ENCODE measurements at places on chromosomes 7 and 10.

GRCh38 chr10:132326925-132327324 lies 5.1 kb upstream of the LRRC27 start:
- H3K27ac ChIP-seq: no peak overlapping the region
- H3K36me3 ChIP-seq: no peaks in the 10 kb centered on the region
- H3K4me3 ChIP-seq: no peak overlapping the region

- no peak for DNase-seq
- H3K27me3 ChIP-seq: no peaks in the 10 kb centered on the region
- H3K4me3 ChIP-seq: no peak overlapping the region
- H3K27ac ChIP-seq: peak overlapping the region; percentile 41
Observed at GRCh38 chr7:44636041-44636584, 29.7 kb downstream of the OGDH start.

DNA sequence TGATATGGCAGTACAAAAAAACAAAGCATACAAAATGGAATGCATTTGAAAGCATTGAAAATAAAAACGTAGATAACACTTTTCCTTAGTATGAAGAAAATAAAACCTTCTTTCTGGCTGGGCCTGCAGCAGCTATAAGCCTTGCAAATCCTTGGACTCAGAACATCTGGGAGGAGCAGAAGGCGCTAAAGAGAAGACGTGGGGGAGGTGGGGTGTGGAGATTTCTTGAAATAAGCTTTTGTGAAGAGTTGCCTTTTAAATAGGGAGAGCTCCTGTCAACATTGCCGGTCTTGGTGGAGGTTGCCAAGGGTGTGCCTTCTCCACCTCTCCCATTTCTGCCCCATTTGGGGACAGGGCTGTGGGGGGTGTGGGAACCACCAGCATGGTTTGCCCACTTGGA lies 128.7 kb downstream of the TMEM178B start:
- no peak overlapping the region for H3K27ac ChIP-seq
- no peaks in the 10 kb centered on the region for H3K36me3 ChIP-seq
- DNase-seq: no peak
- no peaks in the 10 kb centered on the region for H3K4me1 ChIP-seq

- DNase-seq: no peak
- H3K4me3 ChIP-seq: no peak overlapping the region
- no peaks in the 10 kb centered on the region for H3K36me3 ChIP-seq
- H3K27me3 ChIP-seq: no peaks in the 10 kb centered on the region
- no peak overlapping the region for H3K27ac ChIP-seq
Observed at GRCh38 chr7:115812794-115813193, 217.8 kb downstream of the TFEC start.

- H3K27me3 ChIP-seq: no peaks in the 10 kb centered on the region
- H3K36me3 ChIP-seq: no peaks in the 10 kb centered on the region
- DNase-seq: peak; percentile 91
- peaks cover 10% of the 10 kb centered on the region for H3K4me1 ChIP-seq
Observed at GRCh38 chr10:100006243-100006886, 3.4 kb downstream of the DNMBP start.

DNA sequence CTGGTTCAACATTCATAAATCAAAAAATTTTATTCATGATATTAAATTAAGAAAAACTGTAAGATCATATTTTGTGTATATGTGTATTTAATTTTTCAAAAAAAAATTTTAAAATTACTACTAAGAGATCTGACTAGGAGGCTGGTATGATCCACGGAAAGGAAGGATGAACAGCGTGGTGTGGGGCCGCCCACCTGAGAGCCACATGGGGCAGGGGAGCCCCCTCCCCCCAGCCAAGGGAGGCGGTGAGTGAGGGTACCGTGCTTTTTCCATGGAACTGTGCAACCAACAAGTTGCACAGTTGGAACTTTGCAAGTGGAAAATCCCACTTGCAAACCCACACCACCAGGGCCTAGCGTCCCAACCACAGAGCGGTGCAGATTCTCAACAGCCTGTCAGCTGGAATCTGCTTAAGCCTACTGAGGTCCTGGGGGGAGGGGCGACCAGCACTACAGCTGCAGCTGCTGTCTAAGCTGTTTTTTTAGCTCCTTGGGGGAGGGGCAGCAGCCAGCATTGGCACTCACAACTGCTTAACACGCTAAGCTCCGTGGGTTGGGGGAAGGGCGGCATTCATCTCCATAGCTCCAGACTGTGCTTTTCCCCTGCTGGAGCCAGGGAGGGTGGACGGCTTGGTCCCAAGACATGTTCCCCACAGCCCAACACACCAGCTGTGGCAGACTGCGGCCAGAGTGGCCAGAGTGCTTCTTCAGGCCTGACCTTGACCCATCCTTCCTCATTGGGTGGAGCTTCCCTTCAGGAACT lies 94.2 kb upstream of the IGFBP3 start:
- H3K36me3 ChIP-seq: no peaks in the 10 kb centered on the region
- peaks cover 30% of the 10 kb centered on the region for H3K4me1 ChIP-seq
- peak; percentile 72 for DNase-seq
- no peak overlapping the region for H3K4me3 ChIP-seq
- no peaks in the 10 kb centered on the region for H3K27me3 ChIP-seq
- peak overlapping the region; percentile 38 for H3K27ac ChIP-seq

- H3K4me1 ChIP-seq: no peaks in the 10 kb centered on the region
- no peak overlapping the region for H3K27ac ChIP-seq
- no peaks in the 10 kb centered on the region for H3K36me3 ChIP-seq
- DNase-seq: no peak
Observed at GRCh38 chr7:88230646-88231045, 10.8 kb upstream of the SRI start.

GRCh38 chr7:138478499-138478908 lies 18.4 kb downstream of the TRIM24 start:
- peak overlapping the region; percentile 45 for H3K27ac ChIP-seq
- no peak overlapping the region for H3K4me3 ChIP-seq
- H3K36me3 ChIP-seq: no peaks in the 10 kb centered on the region
- DNase-seq: no peak

- no peaks in the 10 kb centered on the region for H3K27me3 ChIP-seq
- DNase-seq: peak; percentile 52
- H3K27ac ChIP-seq: no peak overlapping the region
- H3K4me1 ChIP-seq: no peaks in the 10 kb centered on the region
- H3K4me3 ChIP-seq: no peak overlapping the region
- no peaks in the 10 kb centered on the region for H3K36me3 ChIP-seq
Observed at GRCh38 chr10:114879541-114880158, 58.1 kb downstream of the FHIP2A start.

DNA sequence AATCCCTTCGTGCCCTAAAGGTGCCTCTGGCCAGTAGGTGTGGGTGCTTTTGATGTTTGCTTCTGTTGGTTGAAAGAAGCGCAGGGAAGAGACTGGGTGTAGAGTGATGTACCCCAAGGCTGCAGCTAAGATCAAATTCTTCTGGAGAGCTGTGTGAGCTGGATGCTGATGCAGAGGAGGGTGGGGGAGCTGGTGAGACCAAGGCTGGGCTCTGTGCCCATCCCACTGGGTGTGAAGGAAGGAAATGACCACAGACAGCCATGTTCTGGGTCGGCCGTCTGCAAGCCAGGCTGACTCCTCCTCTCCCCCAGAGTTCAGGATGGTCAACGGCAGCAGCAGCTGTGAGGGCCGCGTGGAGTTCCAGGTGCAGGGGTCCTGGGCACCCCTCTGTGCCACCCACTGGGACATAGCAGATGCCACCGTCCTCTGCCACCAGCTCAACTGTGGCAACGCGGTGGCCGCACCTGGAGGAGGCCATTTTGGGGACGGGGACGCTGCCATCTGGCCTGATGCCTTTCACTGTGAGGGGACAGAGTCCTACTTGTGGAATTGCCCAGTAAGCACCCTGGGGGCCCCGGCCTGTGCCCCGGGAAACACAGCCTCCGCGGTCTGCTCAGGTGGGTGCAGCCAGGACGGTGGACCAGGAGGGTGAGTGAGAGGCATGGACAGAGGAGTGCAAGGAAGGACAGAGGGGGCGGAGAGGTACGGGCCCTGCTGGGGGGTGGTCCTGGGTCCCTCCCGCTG lies 5.1 kb downstream of the SCART1 start:
- H3K36me3 ChIP-seq: no peaks in the 10 kb centered on the region
- no peak overlapping the region for H3K4me3 ChIP-seq
- no peaks in the 10 kb centered on the region for H3K27me3 ChIP-seq
- no peak overlapping the region for H3K27ac ChIP-seq

DNA sequence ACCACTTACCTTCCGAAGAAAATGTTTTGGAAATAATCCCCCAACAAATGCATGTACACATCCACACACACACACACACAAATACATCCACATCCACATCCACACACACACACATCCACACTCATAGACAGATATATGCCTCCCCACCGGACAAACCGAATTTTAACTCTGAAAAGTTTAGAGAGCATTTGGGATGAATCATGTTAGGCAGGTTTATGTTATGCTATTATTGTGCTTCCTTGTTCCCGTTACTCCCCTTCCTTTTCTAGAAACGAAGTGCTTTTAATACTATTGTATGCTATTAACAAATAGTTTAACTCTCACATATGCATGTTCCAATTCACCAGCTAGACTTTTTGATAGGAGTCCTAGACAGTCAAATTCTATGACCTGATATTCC lies 91.5 kb downstream of the FAS start:
- no peak overlapping the region for H3K27ac ChIP-seq
- H3K27me3 ChIP-seq: no peaks in the 10 kb centered on the region

DNA sequence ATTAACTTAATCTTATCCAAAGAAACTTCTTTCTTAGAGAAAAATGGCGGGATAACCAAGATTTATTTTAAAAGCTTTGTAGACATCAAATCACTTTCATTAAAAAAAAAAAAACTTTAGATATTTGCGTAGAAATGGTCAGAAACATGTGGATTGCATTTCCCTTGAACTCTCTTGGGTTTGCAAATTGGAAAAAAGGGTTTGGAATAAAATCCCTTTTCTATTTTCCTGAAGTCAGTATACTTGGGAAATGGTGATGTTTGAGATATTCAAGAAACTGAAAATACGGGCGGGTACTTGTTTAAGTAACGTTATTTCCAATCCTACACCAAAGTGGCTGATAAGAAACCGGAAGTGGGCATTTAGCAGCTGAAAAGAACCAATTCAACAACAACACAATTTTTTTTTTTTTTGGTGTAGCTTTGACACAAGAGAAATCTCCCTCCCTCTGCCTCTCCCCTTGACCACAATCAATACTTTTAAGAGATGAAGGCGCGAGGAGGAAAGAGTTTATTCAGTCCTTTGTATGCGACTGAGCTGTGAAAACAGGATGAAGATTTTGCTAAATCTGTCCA lies 13.7 kb upstream of the GFRA1 start:
- no peak for DNase-seq
- H3K36me3 ChIP-seq: no peaks in the 10 kb centered on the region
- peaks cover 6% of the 10 kb centered on the region for H3K27me3 ChIP-seq
- H3K4me3 ChIP-seq: no peak overlapping the region
- H3K27ac ChIP-seq: no peak overlapping the region
- no peaks in the 10 kb centered on the region for H3K4me1 ChIP-seq

DNA sequence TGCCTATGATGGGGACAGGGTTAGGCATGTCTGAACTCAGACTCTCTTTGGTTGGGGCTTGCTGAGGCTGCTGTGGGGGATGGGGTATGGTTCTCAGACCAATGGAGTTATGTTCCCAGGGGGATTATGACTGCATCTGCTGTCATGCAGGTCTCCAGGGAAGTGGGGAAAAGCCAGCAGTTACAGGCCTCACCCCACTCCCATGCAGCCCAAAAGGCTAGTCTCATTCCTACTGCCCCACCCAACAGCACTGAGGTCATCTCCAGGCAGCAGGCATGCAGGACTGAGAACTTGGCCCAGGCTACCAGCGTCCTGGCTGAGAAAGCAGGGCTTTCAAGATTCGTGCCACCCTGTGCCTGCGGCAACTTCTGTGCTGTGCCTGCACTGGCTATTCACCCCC lies 373.3 kb downstream of the HTR7 start:
- no peaks in the 10 kb centered on the region for H3K36me3 ChIP-seq
- no peak overlapping the region for H3K4me3 ChIP-seq
- no peaks in the 10 kb centered on the region for H3K4me1 ChIP-seq
- no peak overlapping the region for H3K27ac ChIP-seq
- DNase-seq: no peak

GRCh38 chr7:131076032-131076431 lies 251.6 kb upstream of the MKLN1 start:
- no peaks in the 10 kb centered on the region for H3K27me3 ChIP-seq
- H3K4me3 ChIP-seq: no peak overlapping the region
- DNase-seq: no peak
- H3K27ac ChIP-seq: no peak overlapping the region
- peaks cover 6% of the 10 kb centered on the region for H3K4me1 ChIP-seq
- no peaks in the 10 kb centered on the region for H3K36me3 ChIP-seq

- DNase-seq: no peak
- H3K27ac ChIP-seq: no peak overlapping the region
- H3K27me3 ChIP-seq: no peaks in the 10 kb centered on the region
- no peaks in the 10 kb centered on the region for H3K4me1 ChIP-seq
- H3K4me3 ChIP-seq: no peak overlapping the region
Observed at GRCh38 chr10:17113346-17113745, 16.3 kb downstream of the CUBN start.

GRCh38 chr10:74824900-74825370 lies 1.5 kb upstream of the KAT6B start:
- H3K4me3 ChIP-seq: peak overlapping the region; percentile 73
- DNase-seq: peak; percentile 26
- no peaks in the 10 kb centered on the region for H3K27me3 ChIP-seq
- peaks cover 31% of the 10 kb centered on the region for H3K4me1 ChIP-seq
- H3K27ac ChIP-seq: peak overlapping the region; percentile 61

- H3K4me3 ChIP-seq: no peak overlapping the region
- DNase-seq: no peak
- no peaks in the 10 kb centered on the region for H3K4me1 ChIP-seq
- H3K27me3 ChIP-seq: no peaks in the 10 kb centered on the region
- no peaks in the 10 kb centered on the region for H3K36me3 ChIP-seq
Observed at GRCh38 chr10:65788271-65788670, 1137.6 kb upstream of the LRRTM3 start.

DNA sequence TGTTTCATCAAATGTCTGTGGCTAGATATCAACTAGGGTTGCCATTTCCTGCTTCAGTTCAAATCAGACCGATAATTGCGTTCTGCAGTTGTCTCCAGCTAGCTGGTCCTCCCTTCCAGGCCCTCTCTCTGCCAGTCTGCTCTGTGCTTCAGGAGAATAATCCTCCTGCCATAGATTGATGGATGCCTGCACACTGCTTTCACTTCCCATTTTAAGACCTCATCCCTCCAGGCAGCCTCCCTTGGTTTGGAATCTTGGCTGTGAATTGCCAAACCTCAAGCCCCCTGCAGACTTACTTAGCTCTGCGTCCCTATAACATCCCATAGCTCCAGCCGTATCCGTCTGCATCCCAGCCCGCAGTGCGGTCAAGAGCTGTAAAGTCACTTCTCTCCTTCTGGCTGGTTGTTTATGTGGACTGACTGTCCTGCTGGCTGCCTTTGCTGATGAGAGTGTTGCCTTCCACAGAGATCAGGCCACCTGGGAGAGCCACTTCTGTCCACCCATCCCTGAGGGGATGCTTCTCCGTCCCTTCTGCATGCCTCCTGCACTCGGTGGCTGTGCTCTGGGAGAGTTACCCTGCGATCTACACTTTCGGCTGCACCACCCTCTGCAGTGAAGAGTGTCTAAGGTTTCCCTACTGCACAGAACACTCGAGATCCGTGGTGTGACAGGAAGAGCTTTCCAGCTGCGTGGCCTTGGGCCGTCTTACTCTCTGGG lies 22.4 kb upstream of the KLF6 start:
- H3K27me3 ChIP-seq: no peaks in the 10 kb centered on the region
- H3K4me1 ChIP-seq: peaks cover 34% of the 10 kb centered on the region
- H3K36me3 ChIP-seq: no peaks in the 10 kb centered on the region

- H3K4me1 ChIP-seq: no peaks in the 10 kb centered on the region
- peaks cover 10% of the 10 kb centered on the region for H3K27me3 ChIP-seq
- H3K4me3 ChIP-seq: no peak overlapping the region
- H3K27ac ChIP-seq: no peak overlapping the region
Observed at GRCh38 chr7:22549051-22549450, 49.1 kb upstream of the STEAP1B start.

Measured in cardiac muscle cell (in vitro differentiated cells and primary cell).